K562 (cell line): ENCODE measurements at places on chromosomes 2 and 18. TPM values are rescaled to one million over a fixed set of nuclear protein-coding genes. Genes with fewer than 3 reads are reported as not detected.

- H3K4me1 ChIP-seq = no peaks in the 10 kb centered on the region
- H3K27me3 ChIP-seq = no peaks in the 10 kb centered on the region
- DNase-seq = no peak
- no peaks in the 10 kb centered on the region for H3K36me3 ChIP-seq
- H3K27ac ChIP-seq = no peak overlapping the region
Observed at GRCh38 chr18:61754039-61754583, 138.7 kb downstream of the RNF152 start.

- H3K36me3 ChIP-seq = no peaks in the 10 kb centered on the region
- peak; percentile 34 for DNase-seq
- no peak overlapping the region for H3K27ac ChIP-seq
- no peak overlapping the region for H3K4me3 ChIP-seq
- H3K4me1 ChIP-seq = peaks cover 7% of the 10 kb centered on the region
- H3K27me3 ChIP-seq = no peaks in the 10 kb centered on the region
Observed at GRCh38 chr2:85872536-85873161, 16.1 kb downstream of the ST3GAL5 start.

DNA sequence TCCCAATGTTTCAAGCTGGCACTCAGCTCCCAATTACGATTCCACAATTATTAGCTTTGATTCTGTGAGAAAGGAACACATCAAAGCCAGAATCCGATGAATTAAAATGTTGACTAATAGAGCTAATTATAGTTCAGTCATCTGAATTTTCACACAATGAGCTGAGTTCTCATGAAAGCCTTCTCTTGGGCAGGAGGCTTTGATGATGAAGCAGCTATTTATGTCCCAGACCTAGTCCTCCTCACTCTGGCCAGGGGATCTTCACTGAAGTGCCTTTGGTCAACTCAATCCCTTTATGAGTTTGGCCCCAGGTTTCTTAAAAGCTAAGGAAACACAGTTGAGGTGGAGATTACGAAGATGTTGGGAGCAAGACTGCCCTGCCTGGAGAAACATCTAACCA is 74.7 kb upstream of the PPM1B start:
- H3K4me3 ChIP-seq = no peak overlapping the region
- H3K4me1 ChIP-seq = no peaks in the 10 kb centered on the region
- no peaks in the 10 kb centered on the region for H3K36me3 ChIP-seq

GRCh38 chr2:157596992-157597681 is 31.5 kb downstream of the ACVR1C start:
- H3K27me3 ChIP-seq = no peaks in the 10 kb centered on the region; the same call in 1 of the 3 replicates
- DNase-seq = peak; percentile 38
- H3K4me1 ChIP-seq = peaks cover 5% of the 10 kb centered on the region; the same call in 1 of the 2 replicates
- no peak overlapping the region for H3K27ac ChIP-seq
- no peaks in the 10 kb centered on the region for H3K36me3 ChIP-seq
- no peak overlapping the region for H3K4me3 ChIP-seq

DNA sequence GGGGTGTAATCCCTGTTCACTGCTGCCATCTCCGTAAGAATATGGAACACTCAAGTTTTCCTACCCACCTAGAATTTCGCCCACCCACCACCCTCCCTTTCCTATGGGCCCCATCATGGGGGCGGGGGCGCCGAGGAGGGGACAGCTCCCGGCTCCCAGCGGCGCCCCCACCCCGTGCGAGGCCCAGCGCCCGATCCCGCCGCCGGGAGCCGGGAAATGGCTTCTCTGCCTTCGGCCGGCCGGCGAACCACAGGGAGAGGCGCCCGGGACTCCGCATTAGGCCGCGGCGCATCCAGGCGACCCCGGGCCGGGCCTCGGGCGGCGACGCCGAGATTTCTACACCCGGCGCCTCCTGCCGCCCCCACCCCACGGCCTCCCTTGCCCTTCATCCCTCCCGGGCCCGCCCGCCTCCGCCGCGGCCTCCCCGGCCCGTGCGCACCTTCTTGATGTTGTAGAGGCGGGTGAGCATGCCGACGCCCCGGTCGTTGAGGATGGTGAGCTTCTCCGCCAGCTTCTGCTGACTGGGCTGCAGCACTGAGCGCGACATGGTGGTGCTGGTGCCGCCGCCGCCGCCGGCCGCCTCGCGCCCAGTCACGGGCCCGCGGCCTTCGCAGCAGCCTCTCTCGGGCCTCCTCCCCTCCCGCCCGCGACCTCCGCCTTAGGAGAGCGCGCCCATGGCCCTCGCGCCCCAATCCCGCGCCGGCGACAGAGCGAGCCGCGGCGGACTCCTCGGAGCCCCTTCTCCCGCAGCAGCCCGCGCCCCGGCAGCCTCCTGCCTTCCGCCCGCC is 510 bp downstream of the NCKAP1 start:
- H3K4me3 ChIP-seq = peak overlapping the region; percentile 76
- no peaks in the 10 kb centered on the region for H3K27me3 ChIP-seq
- H3K27ac ChIP-seq = peak overlapping the region; percentile 74
- DNase-seq = peak; percentile 59

- H3K4me3 ChIP-seq = no peak overlapping the region
- no peaks in the 10 kb centered on the region for H3K4me1 ChIP-seq
- H3K36me3 ChIP-seq = no peaks in the 10 kb centered on the region
- no peaks in the 10 kb centered on the region for H3K27me3 ChIP-seq
Observed at GRCh38 chr2:148342086-148342485, 302.5 kb upstream of the EPC2 start.

GRCh38 chr2:207142461-207142860 is 23.3 kb downstream of the KLF7 start:
- no peaks in the 10 kb centered on the region for H3K27me3 ChIP-seq
- H3K4me3 ChIP-seq = no peak overlapping the region
- no peaks in the 10 kb centered on the region; the same call in 1 of the 2 replicates for H3K4me1 ChIP-seq
- H3K27ac ChIP-seq = no peak overlapping the region
- no peaks in the 10 kb centered on the region for H3K36me3 ChIP-seq

GRCh38 chr2:143190431-143190830 is 61.2 kb downstream of the ARHGAP15 start:
- no peak overlapping the region for H3K27ac ChIP-seq
- no peaks in the 10 kb centered on the region for H3K4me1 ChIP-seq
- no peak for DNase-seq
- H3K36me3 ChIP-seq = no peaks in the 10 kb centered on the region

- no peak overlapping the region for H3K4me3 ChIP-seq
- H3K4me1 ChIP-seq = no peaks in the 10 kb centered on the region
- H3K27ac ChIP-seq = no peak overlapping the region
- peaks cover 11% of the 10 kb centered on the region; the same call in 1 of the 3 replicates for H3K27me3 ChIP-seq
- DNase-seq = no peak
Observed at GRCh38 chr2:109305490-109306167, 176.6 kb downstream of the SH3RF3 start.

DNA sequence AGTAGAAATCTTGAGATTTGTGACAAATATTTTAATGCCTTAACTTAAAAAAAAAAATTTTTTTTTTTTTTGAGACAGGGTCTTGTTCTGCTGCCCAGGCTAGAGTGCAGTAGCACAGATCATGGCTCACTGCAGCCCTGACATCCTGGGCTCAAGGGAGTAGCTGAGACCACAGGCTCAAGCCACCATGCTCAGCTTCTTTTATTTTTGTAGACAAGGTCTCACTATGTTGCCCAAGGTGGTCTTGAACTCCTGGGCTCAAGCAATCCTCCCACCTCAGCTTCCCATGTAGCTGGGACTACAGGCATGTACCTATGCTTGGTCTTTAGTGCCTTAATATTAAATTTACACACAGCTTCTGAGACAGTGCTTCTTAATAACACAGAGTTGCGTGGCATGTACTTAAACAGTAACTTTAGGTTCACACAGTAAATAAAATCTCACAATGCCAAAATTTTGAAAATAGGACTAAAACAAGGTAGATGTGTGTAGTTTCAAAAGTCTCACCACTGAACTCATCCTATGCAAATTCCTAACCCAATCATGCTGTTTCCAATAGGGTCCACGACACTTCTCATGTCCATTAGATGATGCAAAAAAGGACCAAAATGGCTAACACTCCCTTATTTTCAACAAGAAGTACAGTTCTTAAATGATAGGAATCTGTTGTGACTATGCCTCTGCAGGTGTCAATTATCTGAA is 4.1 kb downstream of the HSPD1 start:
- no peaks in the 10 kb centered on the region for H3K27me3 ChIP-seq
- H3K4me1 ChIP-seq = peaks cover 10% of the 10 kb centered on the region; the same call in 1 of the 2 replicates
- no peak overlapping the region for H3K27ac ChIP-seq
- no peak for DNase-seq

DNA sequence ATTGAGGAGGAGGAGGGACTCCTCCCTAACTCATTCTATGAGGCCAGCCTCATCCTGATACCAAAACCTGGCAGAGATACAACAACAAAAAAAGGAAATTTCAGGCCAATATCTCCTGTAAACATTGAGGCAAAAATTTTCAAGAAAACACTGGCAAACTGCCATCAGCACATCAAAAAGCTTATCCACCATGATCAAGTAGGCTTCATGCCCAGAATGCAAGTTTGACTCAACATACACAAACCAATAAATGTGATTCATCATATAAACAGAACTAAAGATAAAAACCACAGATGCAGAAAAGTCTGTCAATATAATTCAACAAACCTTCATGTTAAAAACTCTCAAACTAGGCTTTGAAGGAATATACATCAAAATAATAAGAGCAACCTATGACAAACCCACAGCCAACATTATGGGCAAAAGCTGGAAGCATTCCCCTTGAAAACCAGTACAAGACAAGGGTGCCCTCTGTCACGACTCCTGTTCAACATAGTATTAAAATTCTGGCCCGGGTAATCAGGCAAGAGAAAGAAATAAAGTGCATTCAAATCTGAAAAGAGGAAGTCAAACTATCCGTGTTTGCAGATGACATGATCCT is 1014.3 kb downstream of the CBLN2 start:
- no peak overlapping the region for H3K27ac ChIP-seq
- H3K4me3 ChIP-seq = no peak overlapping the region
- no peaks in the 10 kb centered on the region for H3K27me3 ChIP-seq
- DNase-seq = no peak
- H3K36me3 ChIP-seq = no peaks in the 10 kb centered on the region

GRCh38 chr18:36186461-36187192 is 670 bp upstream of the MOCOS start:
- peak overlapping the region; percentile 68 for H3K4me3 ChIP-seq
- peak; percentile 69 for DNase-seq
- H3K27ac ChIP-seq = peak overlapping the region; percentile 61
- H3K4me1 ChIP-seq = peaks cover 12% of the 10 kb centered on the region; the same call in 2 of the 3 replicates
- no peaks in the 10 kb centered on the region for H3K27me3 ChIP-seq

GRCh38 chr2:65706411-65706810 is 274.0 kb upstream of the SPRED2 start:
- DNase-seq = no peak
- no peak overlapping the region for H3K27ac ChIP-seq
- H3K36me3 ChIP-seq = no peaks in the 10 kb centered on the region
- no peaks in the 10 kb centered on the region for H3K4me1 ChIP-seq
- H3K27me3 ChIP-seq = peaks cover 6% of the 10 kb centered on the region; the same call in 1 of the 3 replicates
- H3K4me3 ChIP-seq = no peak overlapping the region

DNA sequence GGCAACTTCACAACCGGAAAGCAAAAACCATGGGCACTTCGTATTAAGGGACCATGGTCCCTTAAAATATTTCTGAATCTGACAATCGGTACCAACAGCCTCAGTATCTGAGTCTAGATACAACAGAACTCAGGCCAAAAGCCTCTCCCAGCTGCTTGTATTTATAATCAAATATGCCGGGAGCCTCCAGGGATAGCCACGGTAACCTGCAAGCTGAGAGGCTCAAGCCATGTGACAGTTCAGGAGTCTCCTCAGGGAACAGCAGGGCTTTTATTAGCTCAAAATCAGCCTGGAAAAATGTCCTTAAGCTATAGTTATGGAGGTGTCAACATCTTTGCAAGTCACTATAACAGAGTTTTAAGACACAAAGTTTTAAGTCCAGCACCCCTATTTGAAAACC is 352.8 kb upstream of the GYPC start:
- peaks cover 17% of the 10 kb centered on the region; the same call in 2 of the 3 replicates for H3K4me1 ChIP-seq
- H3K4me3 ChIP-seq = no peak overlapping the region
- H3K27ac ChIP-seq = no peak overlapping the region
- H3K27me3 ChIP-seq = no peaks in the 10 kb centered on the region
- peaks cover 12% of the 10 kb centered on the region; the same call in 2 of the 3 replicates for H3K36me3 ChIP-seq

DNA sequence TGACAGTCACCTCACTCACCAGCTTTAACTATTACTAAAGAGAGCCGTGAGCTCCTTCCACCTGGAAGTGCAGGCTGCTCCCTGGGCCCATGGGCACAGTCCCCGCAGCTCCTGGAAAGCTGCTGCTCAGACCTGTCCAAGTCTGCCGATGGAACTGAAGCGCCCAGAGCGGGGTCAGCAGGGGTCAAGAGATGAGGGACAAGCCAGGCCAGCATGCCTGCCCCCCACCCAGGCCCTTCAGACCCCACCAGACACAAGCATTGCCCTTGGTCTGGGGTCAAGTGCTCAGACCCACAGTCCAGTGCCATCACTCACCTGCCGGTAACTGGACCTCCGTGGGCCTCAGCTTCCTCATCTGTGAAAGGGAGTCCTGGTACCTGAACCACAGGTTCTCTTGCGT is 59.9 kb downstream of the BIN1 start:
- peaks cover 43% of the 10 kb centered on the region for H3K4me1 ChIP-seq
- no peak for DNase-seq
- no peaks in the 10 kb centered on the region for H3K36me3 ChIP-seq
- H3K27me3 ChIP-seq = peaks cover 92% of the 10 kb centered on the region
- no peak overlapping the region for H3K4me3 ChIP-seq
- H3K27ac ChIP-seq = no peak overlapping the region

DNA sequence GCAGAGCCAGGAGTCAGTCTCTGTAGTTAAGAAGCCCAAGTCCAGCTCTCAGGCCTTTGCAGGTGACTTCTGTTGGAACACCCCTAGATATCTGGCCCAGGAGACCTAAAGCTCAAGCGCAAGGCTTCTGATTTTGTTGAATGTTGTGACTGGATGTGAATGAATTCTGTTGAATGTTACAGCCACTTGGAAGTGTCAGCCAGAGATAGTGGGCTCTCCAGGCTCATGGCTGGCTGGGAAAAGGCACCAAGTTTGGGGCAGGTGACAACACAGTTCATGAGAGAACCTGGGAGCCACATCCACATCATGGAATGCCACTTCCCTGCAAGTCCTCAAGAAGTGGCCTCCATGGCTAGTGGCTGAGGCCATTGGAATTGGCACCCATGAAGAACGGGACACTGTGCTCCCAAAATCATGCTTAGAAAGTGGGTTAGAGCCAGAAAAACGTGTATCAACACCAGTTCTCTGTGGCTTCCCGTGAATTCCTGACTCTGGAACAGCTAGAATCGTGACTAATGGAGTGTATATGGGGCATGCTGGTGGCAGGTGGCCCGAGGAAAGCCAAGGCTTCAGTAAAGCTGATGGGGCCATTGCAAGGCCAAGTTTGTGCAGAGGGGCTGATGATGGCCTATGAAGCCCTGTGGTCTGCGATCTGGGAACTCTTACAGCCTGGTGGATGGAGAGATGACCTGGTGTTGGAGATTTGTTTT is 30.2 kb downstream of the EDAR start:
- no peak overlapping the region for H3K4me3 ChIP-seq
- peaks cover 17% of the 10 kb centered on the region for H3K27me3 ChIP-seq
- H3K36me3 ChIP-seq = no peaks in the 10 kb centered on the region
- no peak overlapping the region for H3K27ac ChIP-seq
- H3K4me1 ChIP-seq = no peaks in the 10 kb centered on the region

- no peaks in the 10 kb centered on the region for H3K36me3 ChIP-seq
- no peak overlapping the region for H3K27ac ChIP-seq
- DNase-seq = no peak
- H3K4me1 ChIP-seq = no peaks in the 10 kb centered on the region
Observed at GRCh38 chr18:42706029-42706608, 409.4 kb downstream of the RIT2 start.

GRCh38 chr2:199975273-199975895 is 20.0 kb downstream of the MAIP1 start:
- no peaks in the 10 kb centered on the region for H3K4me1 ChIP-seq
- H3K27me3 ChIP-seq = no peaks in the 10 kb centered on the region
- no peak overlapping the region for H3K4me3 ChIP-seq
- no peaks in the 10 kb centered on the region for H3K36me3 ChIP-seq
- no peak overlapping the region for H3K27ac ChIP-seq
- no peak for DNase-seq

PNKD gene
- 80.6 and 85.2 TPM in 2 replicates for polyA plus RNA-seq

SLC4A3 gene
- 0.05 and 0.11 TPM in 2 replicates for polyA plus RNA-seq

ZEB2 gene
- 46.5 and 50.2 TPM in 2 replicates for polyA plus RNA-seq

CACNB4 gene
- polyA plus RNA-seq = 0.01 and 0.08 TPM in 2 replicates

PUM2 gene
- polyA plus RNA-seq = 28.3 and 31.3 TPM in 2 replicates

CYTIP gene
- 0.03 and 0.22 TPM in 2 replicates for polyA plus RNA-seq
